ENCODE measurements at places on chromosomes 1 and 21. TPM values are rescaled to one million over a fixed set of nuclear protein-coding genes. Genes with fewer than 3 reads are reported as not detected.
A peak's percentile ranks its signal among the peaks of the same experiment; 100 is the strongest.

Gene GJA5
- 8.8 TPM for total RNA-seq

Gene ACTN2
- total RNA-seq = 5.0 TPM

Gene TBX19
- 3.4 TPM for total RNA-seq

Gene ARHGAP29
- total RNA-seq = 19.2 TPM

Gene KCNJ6
- 0.12 TPM for total RNA-seq

- DNase-seq = no peak
Observed at GRCh38 chr1:168905633-168906032, 176.6 kb upstream of the DPT start.

DNA sequence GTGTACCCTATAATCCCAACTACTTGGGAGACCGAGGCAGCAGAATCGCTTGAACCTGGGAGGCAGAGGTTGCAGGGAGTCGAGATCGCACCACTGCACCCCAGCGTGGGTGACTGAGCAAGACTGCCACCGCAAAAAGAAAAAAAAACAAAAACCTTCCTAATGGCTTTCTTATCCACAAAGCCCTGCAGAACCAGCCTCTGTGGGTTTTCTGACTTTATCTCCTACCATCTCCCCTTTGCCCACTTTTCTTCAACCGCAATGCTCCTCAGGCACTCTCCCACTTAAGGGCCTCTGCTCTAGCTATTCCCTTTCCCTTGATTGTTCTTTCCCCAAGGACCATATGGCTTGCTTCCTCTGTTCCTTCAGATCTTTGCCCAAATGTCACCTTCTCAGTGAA, 67.9 kb upstream of the PUM1 start:
- no peak for DNase-seq

DNA sequence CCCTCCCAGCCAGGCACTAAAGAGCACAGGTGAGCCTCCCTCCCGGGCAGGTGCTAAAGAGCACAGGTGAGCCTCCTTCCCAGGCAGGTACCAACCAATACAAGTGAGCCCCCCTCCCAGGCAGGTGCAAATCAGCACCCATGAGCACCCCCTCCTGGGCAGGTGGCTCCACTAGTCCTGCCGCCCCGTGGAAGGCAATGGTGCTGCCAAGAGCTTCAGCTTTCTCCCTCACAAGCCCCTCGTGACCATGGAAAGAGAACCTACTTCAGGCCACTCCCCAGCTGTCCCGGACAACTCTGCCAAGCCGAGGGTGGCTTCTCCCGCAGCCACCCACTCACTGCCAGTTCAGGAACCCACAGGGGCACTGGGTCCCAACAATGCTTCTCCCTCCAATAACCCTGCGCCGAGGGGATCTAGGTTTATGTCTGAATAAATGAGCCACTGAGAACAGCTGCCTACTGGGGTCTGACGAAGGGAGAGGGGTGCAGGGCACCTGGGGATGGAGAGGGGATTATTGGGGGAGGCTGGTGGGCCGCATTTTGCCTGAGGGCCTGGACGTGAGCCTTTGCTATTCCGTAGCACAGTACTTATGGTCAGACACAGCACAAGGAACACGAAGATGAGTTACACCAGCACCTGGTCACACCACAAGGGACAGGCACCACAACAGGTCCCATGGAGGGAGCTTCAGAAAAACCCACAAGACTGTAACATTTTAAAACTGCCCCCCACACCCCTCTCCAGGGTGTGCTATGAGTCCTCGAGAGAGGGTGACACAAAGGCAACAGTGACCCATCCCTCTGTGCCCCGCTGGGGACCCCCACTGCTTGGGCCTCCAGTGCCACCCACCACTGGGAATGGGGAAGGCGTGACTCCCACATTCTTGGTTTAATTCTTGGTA, 46.3 kb downstream of the PRDM15 start:
- no peak for DNase-seq

DNA sequence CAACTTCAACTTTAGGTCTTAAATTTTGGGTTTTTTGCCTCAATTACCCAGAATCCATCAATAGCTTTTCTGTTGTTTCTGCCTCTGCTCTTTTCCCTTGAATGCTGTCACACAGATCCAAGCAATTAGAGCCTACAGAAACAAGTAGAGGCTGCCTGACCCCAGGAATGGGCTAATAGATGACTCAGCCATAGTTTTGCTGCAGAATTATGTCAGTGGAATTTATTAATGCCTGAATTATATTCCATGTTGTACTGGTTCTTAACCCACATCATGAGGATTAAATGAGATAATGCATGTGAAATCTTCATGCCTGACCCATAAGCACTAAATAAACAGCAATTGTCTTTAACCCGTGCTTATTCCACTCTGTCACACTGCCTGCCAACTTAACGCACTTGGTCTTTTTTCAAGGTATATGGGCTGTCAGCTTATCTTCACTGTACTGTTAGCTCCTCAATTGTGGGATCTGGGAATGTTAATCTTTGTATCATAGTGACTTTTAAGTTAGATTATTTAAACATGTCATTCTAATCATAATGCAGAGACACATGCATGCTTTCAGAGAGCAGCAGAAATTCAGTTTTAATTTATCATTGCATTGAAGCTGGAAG, 213.3 kb downstream of the ROR1 start:
- no peak for DNase-seq

DNA sequence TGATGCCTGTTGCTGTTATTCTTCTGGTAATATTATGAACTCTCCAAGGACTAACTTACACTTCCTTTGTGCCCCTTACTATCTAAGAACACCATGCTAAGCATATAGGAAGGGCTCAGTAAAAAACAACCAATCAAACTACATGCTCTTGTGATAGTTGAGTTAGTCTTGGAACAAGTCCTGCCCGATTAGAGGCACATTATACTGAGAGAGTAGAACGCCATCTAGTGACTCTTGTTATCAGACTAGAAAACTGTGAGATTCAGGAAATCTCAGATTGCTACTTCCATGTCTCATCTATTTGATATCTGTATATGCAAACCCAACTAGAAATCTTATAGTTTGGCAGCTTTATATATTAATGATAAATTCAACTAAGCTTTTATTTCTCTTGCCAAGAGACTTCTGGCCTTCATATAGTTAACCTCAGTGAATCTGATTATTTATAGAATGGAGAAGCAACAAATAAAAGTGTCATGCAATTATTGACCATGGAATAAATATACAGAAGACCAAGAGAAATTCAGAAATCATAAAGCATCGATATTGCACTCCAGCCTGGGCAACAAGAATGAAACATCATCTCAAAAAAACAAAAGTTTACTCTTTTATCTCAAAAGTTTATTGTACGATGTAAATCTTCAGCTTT, 7.8 kb upstream of the SRRM1 start:
- no peak for DNase-seq

- no peak for DNase-seq
Observed at GRCh38 chr1:167587872-167588271, 34.3 kb upstream of the CREG1 start.

GRCh38 chr1:182235952-182236650, 155.5 kb downstream of the GLUL start:
- no peak for DNase-seq

DNA sequence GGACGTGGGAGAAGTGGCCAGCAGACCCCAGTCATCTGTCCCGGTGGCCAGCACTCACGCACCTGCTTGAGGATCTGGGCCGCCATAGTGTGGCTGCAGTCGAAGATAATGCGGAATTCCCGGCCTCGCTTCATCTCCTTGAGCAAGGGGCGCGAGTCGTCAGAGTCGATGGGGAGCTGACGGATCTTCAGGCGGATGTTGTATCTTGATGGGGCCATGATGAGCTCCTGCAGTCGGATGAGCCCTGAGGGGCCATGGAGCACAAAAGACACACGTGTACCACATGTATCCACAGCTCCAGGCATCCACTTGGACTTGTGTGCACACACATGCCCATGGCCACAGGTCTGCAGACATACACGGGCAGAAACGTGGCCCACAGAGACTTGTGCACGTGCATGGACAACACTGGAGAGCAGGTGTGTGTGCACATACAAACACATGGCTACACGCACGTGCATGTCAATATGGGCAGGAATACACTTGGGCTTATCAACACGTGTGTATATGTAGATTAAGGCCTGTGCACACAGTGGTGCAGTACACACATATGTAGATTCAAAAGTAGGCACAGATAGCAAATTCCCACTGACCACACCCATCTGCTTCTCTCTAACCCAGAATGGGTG, 162.1 kb downstream of the GRIK3 start:
- DNase-seq = no peak

DNA sequence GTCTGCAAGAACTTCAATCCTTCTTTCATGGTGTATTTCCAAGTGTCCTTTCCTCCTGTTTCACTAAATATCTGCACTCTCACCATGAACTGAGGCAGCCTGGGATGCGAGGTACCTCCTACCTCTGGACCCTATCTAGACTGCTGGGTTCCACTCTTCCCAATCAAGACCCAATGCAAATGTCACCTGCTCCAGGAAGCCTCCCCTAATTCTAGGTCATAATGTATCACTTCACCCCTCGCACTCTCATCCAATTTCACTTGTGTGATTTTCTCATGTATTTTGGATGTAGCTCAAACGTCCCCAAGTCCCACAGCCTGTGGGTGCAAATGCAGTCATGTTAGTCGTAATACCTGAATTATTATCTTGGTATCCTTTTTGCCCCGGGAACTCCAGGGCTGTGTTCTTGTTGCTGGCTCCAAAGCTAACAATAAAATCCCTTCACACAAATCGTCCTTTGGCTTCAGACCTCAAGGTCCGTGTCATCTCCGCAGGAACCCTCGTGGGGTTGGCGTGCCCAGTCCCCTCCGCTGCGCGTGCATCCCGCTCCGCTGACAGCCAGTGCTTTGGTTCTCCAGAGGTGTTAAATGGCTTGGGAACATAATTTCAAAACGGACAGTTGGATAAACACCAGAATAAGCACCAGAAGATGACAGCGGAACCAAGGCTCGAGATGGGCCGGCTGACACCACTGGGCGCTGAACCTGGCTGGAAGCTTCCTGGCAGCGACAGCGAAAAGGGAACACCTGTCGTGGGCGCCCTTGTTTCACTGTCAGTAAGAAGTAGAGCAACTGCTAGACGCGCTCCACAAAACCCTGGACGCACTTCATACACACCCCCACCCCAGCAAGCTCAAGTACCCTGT, 1.0 kb upstream of the BACH1 start:
- DNase-seq = no peak

DNA sequence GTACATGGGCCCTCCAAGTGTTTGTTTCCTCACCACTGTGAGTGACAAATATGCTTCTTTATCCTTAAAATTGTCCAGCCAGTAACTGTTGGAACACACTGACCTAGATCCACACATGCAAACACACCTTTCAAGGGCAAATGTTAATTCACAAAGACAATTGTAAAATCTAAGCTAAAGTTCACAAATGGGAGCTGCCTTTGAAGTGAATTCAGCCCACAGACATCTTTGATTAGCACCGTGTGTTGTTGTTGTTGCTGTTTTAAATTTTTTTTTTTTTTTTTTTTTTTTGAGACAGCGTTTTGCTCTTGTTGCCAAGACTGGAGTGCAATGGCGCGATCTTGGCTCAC, 52.3 kb upstream of the SLC16A1 start:
- no peak for DNase-seq

DNA sequence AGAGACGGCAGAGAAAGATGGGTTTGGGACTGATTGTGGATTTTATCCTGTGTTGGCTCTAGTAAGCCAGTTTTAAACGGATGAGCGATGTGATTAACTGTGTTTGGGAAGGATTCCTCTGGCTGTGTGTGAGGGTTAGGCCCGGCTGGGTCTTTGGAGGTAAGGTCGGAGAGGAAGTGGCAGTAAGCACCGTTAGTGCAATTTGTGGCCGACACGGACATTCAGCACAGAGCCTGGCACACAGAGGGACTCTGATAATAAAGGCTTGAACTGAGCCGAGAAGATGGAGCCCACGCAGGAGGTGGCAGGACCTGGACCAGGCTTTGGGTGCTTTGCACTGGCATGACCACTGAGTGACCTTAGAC, 1.3 kb downstream of the MTFR1L start:
- DNase-seq = no peak

GRCh38 chr1:2322065-2322571, 69.2 kb downstream of the MORN1 start:
- DNase-seq = peak; percentile 69

DNA sequence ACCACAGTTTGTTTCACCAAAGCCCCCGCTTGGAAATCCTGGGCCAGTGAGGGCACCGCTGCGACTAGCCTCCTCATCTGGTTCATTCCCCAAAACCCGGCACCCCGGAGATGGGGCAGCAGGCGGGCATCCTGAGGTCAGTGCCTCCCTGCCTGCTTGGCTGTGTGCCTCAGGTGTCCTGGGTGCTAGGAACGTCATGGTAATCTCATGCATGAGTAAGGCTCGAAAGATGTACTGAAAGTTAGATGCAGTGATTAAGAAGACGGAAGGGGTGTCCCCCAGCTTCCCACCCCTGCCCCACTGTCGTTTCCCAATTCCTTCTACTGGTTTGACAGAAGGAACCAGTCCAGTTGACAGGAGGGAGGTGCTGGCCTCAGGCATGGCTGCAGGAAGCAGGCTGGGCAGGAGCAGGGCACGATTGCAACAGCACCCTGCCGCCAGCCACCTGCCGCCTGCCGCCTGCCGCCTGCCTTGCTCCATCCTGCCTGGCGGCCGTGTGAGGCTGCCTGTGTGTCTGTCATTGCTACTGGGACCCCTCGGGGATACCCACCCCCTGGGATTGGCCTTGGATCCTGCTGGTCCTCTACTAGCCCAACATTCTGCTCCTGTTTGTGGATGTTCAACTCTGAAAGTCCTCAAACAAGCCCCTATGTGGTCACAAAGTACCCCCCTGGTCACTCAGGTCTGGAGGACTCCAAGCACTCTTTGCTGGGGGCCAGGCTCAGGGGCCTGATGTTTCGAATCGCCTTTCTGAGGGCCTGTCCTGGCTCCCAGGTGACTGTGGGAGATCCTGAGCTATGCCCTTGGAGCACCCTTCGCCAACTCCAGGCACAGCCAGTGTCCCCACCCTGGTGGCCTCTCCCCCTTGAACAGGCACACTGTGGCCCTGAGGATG, 73.0 kb upstream of the IFFO2 start:
- no peak for DNase-seq

DNA sequence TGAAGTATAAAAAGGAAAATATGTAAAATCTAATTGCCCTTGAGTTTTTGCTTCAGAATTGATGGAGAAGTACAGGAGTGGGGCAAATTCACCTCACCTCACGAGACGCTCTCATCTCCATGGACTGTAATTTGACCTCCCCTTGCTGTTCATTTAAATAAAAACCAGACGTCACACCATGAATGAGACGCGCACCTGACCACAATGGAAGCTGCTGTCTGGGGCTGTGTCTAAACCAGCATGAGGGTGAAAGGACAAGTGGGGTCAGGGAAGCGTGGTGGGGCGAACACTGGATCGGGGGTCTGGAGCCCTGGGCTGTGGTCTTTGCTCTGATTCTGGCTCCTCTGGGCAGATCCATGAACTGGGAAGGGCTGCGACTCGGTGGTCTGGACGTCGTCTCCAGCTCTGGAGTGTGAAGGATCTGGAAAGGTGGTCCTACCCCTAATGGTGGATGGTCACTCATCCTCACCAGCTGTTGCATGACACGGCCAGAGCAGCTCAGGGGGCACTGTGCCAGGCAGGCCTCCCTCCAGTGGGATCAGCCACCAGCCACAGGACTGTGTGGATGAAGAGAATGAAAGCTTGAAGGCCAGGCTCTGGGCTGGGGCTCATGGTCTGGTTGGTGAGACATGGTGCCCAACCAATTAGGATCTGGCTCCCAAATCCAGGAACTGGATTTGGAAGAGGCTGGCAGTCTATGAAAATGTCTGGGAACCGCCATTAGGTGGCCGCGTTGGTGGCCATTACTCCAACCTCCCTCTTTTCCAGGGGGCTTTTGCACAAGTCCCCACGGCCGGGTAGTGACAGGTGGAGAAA, 728.6 kb downstream of the PTPRU start:
- no peak for DNase-seq

- no peak for DNase-seq
Observed at GRCh38 chr21:41761211-41761933, 5.5 kb downstream of the RIPK4 start.

GRCh38 chr1:167453123-167453522, 65.2 kb downstream of the CD247 start:
- DNase-seq = no peak
